ENCODE measurements at places on chromosomes 1 and 21. TPM values are rescaled to one million over a fixed set of nuclear protein-coding genes. Genes with fewer than 3 reads are reported as not detected.

DNA sequence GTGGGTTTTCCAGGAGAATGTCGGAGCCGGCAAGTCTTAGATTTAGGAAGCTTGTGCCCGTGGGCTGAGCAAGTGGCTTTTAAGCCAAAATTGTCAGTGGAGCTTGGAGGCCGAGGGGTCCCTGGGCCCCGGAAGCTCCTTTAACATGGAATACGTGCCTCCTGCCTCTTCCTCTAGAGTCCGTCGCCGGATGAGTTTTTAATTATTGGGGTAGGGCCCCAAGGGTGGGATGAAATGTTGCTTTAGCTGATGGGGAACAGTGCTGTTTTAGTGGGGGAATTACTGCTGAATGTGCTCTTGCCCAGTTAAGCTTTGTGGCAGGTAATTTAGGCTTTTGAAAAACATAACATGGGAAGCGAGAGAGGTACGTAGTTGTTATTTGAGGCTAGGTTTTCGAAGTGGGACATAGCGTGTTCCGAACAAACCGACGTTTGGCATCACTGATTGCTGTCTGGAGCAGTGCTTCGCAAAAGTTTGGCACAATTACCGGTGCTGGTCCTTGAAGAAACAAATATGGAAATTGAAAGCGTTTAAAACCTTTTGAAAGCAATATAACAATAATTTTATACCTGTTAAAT is 786 bp downstream of the RPL5 start:
- no peak for DNase-seq

DNA sequence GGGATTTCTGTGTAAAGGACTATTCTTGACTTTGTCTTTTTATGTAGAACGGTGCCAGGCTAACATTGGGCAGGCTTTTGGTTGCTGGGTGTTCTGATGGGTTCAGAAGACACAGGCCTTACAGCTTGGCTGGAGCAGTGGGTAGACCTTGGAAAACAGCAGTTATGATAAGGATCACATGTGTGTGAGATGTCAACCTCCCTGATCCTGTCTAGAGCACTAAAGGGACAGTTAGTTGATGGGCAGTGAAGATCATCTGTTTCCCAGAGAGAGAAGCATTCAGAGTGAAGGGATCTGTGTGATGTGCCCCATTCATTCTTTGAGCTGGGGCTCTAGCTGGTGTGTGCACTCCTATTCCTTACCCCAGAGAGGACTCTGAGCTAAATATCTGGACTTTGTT is 88.0 kb downstream of the NOS1AP start:
- DNase-seq: no peak

DNA sequence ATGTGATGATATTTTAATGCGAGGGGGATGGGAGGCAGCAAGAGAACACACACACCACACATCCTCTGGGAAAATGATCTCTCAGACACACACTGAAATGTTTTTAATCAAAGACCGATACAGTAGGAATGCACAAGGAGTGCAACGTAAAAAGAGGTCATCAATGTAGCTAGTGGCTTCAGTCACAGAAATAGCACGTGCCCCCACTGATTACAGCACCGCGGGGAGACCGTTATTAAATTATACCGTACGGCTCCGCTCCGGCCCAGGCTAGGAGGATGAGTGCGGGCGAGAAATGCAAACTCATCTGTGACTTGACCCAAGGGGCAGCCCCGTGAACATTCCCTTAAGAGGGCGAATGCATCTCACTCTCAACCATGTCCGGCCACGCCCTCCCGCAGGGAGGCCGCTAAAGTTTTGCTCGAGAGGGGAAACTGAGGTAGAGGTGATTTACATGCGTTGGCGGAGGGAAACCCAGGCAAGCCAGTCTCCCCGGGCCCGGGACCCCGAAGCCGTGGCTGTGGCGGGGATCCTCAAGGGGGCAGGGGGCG is 552 bp downstream of the UBR4 start:
- peak; percentile 49 for DNase-seq

DNA sequence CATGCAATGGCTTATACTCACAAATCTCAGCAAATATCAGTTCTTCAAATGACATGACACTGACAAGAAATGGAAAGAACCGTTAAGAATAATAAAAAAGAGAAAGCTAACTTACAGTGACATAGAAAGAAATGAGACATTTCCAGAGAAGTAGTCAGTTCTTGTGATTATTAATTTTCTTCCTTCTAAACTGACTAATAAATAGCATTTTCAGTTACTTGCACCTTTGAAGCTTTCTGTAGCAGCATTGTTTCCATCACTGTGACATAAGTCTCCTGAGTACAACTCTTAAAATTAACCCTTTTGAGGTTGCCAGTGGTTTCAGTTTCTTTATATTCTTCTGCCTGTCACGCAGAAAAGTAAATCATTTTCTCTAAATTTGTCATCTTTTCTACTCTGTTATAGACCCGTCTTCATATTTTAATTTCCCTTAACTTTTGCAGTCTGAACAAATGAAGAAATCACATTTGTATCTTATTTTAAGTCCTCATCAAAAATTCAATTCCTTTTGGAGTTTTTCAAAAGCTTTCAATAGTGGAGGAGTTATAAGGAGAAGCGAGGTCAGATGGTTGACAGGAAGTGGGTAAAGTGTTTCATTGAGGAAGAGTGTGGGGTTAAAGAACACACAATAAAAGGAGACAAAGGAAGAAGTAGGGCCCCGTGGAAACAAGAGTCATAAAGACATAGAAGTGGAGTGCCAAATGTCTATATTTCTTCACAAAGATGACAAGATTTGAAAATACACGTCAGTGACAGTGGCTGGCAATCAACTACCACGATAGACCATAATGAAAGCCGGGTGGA is 57.9 kb upstream of the S1PR1 start:
- DNase-seq: no peak

DNA sequence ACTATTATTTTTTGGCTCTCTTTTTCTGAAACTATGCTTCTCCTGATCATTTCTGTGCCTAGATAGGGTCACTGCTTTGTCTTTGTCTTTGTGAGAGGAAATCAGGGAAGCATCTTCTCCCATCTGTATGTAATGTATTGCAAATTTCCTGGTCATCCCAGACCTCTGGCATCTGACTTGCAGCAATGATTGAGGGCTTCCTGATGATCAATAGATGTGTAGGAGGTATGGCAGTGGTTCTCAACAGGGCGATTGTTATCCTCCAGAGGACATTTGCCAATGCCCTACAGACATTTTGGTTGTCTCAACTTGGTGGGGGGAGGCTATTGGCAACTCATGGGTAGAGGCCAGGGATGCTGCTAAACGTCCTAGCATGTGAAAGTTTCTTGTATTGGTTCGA is 64.7 kb downstream of the RGL1 start:
- no peak for DNase-seq

GRCh38 chr1:87795615-87796337 is 467.1 kb downstream of the LMO4 start:
- no peak for DNase-seq

- no peak for DNase-seq
Measured at GRCh38 chr21:45111703-45112102, 37.3 kb downstream of the ADARB1 start.

DNA sequence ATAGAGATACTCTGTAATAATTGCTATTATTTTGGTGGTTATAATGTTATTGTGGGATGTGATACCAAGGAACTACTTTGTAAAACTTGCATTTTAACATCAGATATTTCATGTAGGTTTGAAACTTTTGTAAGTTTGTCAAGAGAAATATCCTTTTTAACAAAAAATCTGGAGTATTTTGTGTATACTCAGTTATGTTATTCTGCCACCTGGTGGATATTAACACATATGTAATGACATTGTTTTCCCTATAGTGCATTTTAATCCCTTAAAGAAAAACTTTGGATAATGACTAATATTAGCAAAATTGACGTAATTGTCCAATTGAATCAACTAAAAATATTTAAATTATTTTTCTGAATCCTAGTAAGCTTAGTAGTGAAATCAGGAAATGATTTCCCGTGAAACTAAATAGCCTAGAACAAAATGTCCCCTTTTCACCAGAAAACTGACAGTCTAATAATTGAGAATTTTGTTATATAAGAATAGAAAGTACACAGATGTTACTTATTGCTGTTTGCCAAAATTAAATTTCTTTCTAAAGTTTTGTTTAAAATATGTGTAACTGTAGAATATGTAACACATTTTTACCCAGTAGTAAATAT is 39.6 kb downstream of the KCTD3 start:
- DNase-seq: no peak

- DNase-seq: peak; percentile 11
Measured at GRCh38 chr21:46000731-46001641, 19.4 kb downstream of the COL6A1 start.

- DNase-seq: no peak
Measured at GRCh38 chr1:225549821-225550220, 103.1 kb downstream of the ENAH start.

DNA sequence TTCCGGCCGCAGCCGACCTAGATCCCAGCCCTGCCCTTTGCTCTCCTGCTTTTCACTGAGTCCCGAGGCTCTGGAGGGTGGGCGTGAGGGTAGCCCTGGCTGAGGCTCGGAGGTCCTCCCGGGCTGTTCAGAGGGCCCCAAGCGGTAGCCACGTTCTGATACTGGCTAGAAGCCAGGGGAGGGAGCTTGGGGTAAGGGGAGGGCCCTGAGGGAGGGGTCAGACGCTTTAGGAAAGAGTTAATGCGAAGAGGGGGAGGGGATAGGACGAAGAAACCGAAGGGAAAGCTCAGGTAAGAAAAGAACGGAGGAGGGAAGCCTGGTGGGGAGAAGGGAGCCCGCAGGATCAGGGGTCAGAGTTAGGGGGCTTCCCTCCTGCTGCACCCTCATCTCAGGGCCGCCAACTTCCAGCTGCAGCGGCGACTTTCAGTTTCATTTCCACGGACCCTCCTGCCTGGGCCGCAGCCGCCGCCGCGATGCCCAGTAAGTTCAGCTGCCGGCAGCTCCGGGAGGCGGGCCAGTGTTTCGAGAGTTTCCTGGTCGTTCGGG is at the start of gene MOV10:
Gene MOV10, plus strand, starts transcription at position 220 of the 546 bp plus-strand sequence. Its CDS starts 254 bp downstream, at position 474.
- DNase-seq: peak; percentile 73

- DNase-seq: no peak
Measured at GRCh38 chr1:45478121-45478814, 12.7 kb downstream of the TESK2 start.

- DNase-seq: peak; percentile 49
Measured at GRCh38 chr21:45983981-45984551, 2.5 kb downstream of the COL6A1 start.

- DNase-seq: no peak
Measured at GRCh38 chr21:24183077-24183476, 1424.2 kb downstream of the MRPL39 start.

Gene SZT2
- total RNA-seq: 43.1 TPM

Gene CR1
- 12.0 TPM for total RNA-seq

Gene ALX3
- total RNA-seq: not detected

Gene CRNN
- not detected for total RNA-seq

Gene TINAGL1
- total RNA-seq: 300 TPM

Gene FAM72D
- total RNA-seq: not detected

Data from transverse colon (tissue), 4 donors.